Fibroblast of skin of abdomen (primary cell): ENCODE measurements at places on chromosomes 13 and 19.

DNA sequence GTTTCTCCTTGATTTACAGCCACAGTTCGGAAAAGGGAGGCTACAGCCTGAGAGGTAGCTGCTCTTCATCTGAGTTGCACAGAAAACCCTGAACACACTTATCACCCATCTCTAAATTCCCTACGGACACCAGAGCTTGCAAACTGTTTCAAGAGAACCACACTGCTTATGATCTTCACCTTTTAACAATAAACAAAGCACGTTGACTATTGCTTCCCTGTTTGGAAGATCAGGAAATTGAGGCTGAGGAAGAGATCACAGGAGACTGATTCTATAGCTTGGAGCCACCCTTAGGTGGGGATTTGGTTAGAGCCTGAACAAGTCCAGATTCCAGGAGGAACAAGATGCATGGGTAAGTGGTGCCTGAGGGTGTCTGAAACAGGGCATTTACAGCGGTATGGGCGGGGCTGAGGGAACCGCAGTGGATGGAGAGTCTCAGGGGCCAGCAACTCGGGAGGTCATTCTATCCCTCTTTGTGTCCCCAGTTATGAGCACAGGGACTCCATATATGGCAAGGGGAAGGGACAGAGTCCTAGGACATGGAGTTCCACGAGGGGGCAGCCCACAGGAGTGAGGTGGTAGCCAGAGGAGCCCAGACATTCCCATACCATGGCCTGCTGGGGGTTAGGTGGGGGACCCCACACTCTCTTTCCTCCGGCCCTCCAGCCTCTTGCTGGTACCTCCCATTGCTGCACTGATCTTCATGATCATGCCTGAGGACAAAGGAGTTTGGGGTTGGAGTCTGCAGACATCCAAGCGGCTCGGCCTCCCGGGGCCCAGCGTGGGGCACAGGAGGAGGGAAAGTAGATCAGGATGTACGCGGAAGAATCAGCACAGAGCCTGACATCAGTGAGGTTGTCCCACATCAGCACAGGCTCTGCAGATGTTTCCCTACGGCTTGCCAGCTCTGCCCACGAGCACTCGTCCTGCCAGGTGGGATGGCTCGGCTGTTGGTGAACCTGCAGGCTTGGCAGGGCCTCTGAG lies 162.3 kb upstream of the ZNF536 start:
- no peak for DNase-seq

GRCh38 chr19:33339016-33339984 lies 34.2 kb upstream of the CEBPG start:
- no peak for DNase-seq

GRCh38 chr13:84902243-84902642 lies 897.0 kb downstream of the SLITRK6 start:
- no peak for DNase-seq

- DNase-seq: no peak
Measured at GRCh38 chr13:27476943-27477703, 26.8 kb upstream of the MTIF3 start.

- DNase-seq: no peak
Measured at GRCh38 chr13:46637213-46637612, 84.2 kb downstream of the LRCH1 start.

GRCh38 chr19:10292206-10292788 lies 2.5 kb downstream of the ICAM5 start:
- peak; percentile 65 for DNase-seq

DNA sequence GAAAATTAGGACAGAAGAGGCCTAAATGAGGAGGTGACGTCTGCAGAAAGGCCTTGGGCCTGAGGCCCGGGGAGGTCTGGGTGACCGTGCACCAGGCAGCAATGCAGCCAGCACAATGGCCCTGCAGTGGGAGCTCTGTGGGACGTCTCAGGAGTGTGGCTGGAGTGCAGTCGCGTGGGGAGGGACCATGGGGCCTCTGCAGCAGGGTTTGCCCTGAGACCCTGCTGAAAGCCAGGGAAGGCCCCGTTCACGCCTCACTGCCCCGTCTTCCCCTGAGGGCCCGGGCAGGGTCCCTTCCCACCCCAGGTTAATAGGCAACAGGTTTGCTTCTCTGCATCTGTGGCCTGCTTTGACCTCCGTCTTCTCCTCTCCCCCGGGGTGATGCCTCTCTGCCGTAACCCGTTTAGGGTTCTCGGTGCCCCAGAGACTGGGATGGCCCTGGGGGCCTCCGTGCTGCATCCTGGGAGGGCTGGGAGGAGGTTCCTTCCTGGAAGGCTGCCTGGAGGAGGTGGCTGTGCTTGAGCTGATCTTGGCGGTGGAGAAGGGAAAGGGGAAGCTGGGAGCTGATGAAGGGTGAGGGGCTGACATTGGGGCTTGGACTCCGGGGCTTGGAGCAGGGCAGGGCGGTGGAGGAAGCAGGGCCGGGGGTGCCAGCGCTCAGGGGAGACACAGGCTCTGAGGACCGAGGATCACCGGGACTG lies 9.7 kb downstream of the PALM start:
- DNase-seq: no peak

DNA sequence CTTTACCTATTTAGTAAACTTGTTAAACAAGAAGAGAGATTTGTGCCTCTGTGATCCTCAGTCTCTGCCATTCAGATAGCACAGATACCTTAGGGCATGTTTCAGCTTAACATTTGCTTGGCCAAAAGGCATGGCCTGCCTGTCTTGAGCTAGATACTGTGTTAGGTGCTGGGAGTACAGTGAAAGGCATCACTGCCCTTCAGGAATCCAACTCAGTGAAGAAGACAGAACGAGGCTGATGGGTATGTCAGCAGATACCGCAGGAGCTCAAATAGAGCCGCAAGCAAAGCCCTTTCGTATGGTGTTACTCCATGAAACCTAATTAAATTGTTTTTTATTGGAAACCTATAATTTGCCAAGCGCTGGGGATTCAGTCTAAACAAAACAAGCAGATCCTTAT lies 12.9 kb downstream of the ZNF507 start:
- DNase-seq: no peak

DNA sequence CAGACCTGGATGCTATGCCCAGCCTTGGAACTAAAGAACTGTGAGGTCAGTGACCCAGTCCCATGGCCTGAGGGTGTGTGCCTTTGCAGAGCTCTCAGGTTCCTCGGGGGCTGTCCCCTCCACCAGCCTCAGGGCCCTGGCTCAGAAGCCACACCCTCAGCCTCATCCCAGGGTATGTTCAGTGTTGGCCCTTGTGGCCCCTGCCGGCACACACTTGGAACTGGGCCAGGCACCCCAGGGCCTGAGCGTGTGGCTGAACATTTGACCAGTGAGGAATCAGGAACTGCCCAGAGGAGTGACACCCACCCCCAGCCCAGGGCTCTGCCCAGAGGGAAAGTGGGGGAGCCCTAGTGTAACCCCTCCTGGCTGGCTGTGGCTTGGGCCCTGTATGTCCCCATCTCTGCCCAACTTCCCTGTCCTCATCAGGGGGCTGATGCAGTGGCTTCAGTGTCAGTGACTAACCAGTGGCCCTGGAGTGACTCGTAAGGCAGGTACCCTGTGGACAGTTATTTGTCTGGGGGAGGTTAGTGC lies 10.0 kb downstream of the NKPD1 start:
- no peak for DNase-seq

GRCh38 chr19:47267350-47267759 lies 7.3 kb upstream of the INAFM1 start:
- DNase-seq: no peak

DNA sequence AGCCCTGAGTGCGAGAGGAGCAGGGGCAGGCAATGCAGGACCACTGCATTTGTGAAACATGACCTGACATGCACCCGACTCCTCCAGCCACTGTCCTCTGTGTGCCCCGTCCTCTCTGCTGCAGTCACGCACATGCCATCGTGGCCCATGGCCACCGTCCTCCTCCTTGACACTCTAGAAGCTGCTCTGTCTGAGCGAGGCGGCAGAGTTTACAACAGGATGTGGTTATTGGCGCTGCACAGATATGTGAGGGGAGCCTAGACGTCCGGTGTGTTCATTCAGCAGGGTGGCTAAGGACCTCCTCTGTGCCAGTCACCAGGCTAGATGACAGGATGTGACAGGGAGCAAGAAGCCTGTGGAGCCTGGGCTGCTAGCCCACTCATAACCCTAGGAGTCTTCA lies 277.8 kb downstream of the FOXO1 start:
- no peak for DNase-seq

DNA sequence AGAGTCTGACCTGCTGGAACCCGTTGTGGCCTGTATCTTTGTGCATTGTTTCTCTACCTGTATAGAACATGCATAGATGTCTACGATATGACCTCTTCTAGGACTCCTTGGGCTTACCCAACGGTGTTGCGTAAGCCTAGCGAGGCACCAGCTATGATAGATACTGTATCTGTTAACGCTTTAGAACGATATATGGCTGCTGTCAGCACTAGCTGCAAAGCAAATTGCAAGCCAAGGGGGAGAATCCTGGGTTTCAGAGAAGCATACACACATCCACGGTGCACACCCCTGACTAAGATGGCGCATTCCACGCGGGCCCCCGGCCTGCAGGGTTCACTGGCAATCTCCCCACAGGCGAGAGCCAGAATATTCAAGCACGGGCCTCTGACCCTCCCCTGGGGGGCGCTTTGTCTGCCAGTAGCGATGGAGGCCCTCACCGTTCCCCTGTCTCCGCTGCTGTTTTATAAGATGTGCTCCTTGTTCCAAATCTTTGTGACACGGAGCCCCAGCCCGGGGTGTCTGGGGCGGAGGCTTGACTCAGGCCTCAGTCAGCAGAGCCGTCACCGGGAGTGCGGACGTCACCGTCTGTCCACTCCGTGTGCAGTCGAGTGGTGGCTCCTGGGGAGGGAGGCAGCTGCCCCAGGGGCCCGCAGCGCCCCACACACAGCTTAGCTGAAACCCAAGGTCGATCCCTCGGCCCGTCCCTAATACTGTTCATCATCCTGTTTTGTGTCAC lies 12.9 kb upstream of the RPS15 start:
- no peak for DNase-seq

GRCh38 chr19:42208612-42209011 lies 8.9 kb downstream of the DEDD2 start:
- no peak for DNase-seq

- DNase-seq: no peak
Measured at GRCh38 chr19:45320997-45321775, 1.5 kb downstream of the CKM start.

DNA sequence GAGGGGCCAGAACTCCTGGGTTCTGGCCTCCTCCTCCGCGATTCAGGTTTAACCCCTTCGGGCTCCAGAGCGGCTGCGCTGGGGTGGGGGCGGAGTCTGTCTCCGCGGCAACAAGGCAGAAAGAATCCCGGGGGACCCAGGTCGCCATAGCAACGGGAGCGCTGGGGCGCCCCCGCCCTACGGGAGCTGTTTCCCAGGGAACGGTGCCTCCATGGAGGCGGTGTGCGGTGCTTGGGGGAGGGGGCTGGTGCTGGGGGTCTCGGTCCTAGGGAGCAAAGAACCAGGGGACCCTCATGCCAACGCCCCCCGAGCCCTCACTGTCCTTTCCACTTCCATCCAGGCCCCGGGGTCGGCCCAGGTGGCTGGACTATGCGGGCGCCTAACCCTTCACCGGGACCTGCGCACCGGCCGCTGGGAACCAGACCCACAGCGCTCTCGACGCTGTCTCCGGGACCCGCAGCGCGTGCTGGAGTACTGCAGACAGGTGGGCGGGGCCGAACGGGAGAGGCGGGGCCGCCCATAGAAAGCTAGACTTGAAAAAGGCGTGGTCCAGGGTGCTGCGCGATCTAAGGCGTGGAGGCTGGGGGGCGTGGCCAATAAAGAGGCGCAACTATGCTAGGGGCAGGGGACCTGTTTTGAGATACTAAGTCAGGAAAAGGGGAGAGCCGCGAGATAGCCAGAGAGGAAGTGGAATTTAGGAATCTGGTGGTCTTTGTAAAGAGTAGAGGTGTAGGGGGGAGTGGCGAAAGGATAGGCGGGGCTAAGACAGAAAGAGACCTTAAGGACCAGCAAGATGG lies 1.2 kb downstream of the APLP1 start:
- peak; percentile 55 for DNase-seq

- no peak for DNase-seq
Measured at GRCh38 chr19:18414504-18415177, 4.6 kb upstream of the SSBP4 start.

DNA sequence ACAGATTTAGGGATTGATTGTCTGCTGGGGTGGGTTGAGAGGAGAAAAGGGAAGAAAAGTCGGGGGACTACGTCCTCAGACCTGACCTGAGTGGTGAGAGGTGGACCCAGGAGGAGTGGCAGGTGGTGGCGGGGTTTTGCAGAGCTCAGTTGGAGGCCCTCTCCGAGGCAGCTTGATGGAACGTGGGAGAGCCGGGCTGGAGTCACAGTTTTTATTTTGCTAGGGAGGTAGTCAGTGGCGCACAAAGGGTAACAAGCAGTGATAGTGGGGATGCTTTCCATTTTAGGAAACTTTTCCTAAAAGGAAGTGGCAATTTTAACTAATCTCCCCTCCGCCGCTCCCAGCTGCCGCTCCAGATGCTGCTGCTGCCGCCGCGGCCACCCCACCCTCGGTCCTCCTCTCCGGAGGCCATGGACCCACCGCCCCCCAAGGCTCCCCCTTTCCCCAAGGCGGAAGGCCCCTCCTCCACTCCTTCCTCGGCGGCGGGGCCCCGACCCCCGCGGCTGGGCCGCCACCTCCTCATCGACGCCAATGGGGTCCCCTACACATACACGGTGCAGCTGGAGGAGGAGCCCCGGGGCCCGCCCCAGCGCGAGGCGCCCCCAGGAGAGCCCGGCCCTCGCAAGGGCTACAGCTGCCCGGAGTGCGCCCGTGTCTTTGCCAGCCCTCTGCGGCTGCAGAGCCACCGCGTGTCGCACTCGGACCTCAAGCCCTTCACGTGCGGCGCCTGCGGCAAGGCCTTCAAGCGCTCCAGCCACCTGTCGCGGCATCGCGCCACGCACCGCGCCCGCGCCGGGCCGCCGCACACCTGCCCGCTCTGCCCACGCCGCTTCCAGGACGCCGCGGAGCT lies 1.1 kb upstream of the ZNF581 start:
- DNase-seq: no peak

- no peak for DNase-seq
Measured at GRCh38 chr19:54024660-54025059, 33.2 kb downstream of the CACNG6 start.

DNA sequence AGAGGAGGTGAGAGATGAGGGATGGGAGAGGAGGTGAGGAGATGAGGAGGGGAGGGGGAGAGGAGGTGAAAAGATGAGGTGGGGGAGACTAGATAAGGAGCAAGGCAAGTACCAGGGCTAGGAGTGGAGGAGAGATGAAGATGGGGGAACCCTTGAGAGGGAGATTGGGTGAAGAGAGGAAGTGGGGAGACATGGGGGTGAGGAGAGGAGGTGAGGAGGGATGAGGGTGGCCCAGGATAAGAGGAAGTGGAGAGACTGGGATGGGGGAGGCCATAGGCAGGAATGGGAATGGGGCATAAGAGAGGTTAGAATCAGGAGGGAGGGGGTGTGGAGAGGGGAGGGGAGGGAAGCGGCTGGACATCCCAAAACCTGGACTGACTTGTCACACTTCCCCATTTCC lies 16.7 kb upstream of the EMC10 start:
- DNase-seq: no peak

GRCh38 chr19:13588957-13589833 lies 82.9 kb upstream of the CACNA1A start:
- DNase-seq: peak; percentile 43

- no peak for DNase-seq
Measured at GRCh38 chr13:49455007-49455398, 10.9 kb downstream of the SETDB2 start.
